ENCODE measurements at places on chromosomes 4 and X.
A peak's percentile ranks its signal among the peaks of the same experiment; 100 is the strongest.

GRCh38 chr4:154044742-154045485 is 256.0 kb upstream of the SFRP2 start:
- no peak for DNase-seq

DNA sequence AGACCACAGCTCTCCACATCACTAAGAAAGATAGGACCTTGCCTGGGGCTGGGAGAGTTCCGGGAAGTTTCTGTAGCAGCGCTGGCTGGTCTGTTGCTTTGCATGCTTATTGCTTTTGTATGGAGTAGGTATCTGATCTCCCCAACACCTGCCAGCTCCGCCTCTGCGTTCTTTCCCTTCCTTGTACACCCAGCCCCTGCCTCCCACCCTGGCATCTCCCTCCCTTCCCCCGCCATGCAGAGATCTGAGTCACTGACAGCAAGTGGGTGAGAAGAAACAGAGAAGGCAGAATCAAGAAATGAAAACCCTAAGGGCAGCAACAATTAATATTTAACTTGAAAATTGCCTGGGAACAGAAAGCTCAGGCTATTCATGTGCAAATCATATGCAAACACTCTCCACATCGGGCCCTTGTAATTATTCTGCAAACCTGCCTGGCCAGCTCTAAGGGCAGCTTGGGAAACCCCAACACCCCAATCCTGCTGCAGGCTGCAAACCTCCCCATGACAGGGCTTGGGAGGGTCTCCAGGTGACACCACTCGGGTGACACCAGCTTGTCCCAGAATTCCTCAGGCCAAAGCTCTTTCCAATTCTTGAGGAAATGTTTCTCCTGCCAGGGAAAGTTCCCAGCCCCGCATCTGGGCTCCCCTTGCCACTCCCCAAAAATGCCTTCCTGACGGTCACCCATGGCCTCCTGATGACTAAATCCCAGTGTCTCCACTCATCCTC is 257.2 kb downstream of the FBXW7 start:
- no peak for DNase-seq

GRCh38 chrX:108736509-108737479 is at the start of gene IRS4:
IRS4 (minus strand) TSS chrX:108736563.
- DNase-seq, result no peak

DNA sequence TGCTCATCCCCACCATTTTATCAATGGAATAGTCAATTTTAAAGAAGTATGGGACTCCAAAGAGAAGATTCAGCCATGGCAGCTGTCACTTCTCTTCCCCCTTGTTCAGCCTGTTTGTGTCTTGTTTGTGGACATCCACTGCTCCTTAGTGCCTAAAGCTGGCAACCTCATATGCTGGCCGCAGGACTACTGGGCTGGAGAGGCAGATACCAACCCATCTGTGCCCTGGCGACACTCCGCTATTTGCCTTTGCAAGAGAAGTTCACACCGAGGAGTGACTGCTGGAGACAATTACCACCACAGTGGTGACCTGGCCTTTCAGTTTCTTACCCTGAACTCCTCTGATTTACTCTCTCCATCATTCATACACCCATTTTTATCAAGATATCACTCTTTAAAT is 64.3 kb downstream of the NHSL2 start:
- DNase-seq, result no peak

DNA sequence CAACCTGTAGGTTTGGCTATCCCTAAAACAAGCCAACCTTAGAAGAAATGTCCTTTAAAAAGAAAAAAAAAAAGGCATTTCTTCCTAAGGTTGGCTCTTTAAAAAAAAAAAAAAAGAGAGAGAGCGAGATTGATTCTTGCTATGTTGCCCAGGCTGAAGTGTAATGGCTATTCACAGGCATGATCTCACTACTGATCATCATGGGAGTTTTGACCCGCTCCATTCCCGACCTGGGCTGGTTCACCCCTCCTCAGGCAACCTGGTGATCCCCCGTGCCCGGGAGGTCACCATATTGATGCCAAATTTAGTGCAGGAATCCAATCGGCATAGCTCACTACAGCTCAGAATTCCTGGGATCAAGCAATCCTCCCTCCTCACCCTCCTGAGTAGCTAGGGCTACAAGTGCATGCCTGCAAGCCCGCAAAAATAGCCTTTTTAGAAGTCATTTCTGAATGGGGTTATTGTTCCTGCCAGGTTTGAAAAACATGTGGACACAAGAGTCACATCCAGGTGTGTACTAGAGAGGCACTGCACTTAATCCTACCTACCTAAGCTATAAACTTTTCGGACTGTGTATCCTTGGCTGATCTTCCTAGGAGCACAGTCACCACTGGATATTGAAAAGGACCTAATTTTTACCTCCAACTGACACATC is 61.4 kb upstream of the ZCCHC13 start:
- DNase-seq, result no peak

DNA sequence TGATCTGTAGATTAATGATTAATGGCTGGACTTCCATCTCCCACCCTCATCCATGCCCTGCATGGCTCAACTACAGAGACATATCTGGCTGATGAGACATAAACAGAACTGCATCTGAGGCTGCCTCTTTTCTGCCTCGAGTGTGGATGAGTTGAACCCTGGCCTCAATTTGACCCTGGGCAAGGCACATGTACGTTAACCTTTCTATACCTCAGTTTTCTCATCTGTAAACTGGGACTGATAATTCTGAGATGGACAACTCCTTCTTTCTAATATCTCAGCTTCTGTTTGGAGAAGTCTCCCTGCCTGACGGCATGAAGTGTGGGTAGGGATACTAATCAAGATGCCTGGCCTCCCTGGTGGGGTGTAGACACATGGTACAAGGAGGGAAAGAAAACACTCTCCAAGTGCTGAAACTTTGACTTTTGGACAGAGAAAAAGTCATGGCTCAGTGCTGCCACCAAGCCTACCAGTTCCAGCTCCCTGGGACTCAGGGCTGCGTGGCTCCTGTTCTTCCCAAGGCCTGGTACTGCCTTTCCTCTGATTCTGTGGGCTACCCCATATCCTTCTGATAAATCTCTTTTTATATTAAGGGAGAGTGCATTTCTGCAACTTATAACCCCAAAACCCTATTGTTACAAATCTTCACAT is 64.4 kb downstream of the HAUS3 start:
- DNase-seq, result no peak

GRCh38 chr4:7135389-7135746 is 57.0 kb upstream of the SORCS2 start:
- no peak for DNase-seq

- no peak for DNase-seq
These were observed 1042.5 kb upstream of the PABPC4L start for GRCh38 chr4:135244056-135244455.

DNA sequence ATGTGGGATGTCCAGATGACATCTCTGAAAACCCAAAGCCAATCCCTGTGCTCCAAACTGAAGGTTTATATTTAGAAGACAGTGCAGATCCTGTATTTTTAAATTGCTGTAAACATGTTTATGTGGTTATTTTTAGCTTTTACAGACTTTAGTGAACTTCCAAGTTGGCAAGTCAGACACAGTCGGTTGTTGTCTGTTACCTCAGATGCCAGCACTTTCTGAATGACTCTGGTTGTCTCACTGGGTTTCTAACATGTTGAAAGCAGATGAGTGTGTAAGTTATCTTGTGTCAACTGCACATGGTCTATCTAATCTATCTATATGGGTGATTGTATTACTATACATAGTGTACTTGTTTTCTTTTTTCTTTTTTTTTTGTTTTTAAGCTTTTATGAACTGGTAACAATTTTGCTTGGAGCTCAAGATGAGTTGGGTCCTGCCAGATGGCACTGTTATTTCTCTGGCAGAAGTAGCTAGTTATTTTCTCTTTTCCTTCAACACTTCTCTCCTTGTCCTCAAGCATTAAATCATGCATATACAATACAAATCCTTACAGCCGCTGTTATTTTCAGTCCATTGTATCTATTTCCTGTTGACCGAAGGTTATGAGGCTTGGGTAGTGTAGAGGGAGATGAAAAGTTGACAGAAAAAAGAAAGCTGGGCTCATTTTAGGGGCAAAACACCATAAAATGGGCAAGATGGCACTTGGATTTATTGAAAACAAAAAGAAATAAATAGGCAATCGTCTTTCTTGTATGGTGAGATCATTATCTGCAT is 66.3 kb downstream of the GAB1 start:
- DNase-seq, result no peak

DNA sequence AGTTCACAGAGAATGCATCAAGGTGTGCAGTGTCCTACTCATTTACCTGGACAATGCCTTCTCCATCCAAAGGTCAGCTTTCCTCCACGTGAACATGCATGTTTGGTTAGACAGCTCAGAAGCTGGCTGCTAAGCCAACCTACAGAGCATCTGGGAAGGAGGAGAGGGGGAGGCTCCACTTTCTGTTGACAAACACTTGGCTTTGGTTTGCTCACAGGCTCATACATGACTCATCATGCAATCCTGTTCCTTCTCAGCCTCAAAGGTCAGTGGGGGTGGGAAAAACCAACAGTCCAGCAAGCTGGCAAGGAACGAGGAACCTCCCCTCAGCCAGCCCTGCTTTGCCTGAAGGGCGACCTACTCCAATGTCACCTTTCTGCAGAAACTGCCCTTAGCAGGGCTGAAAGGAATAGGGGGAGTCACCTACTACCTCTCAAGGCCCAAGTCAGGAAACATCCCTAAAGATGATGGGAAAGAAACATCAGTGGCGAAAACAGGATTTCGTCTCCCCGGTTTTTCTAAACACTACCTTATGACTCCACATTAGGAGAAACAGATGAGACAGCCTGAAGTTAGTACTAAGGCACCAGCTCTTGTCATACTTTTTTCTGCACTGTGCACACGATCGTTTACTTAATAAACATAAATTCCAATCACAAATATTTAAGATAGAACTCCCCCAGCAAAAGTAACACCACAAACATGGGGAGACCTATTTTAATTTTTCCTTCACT is 37.9 kb downstream of the RELL1 start:
- DNase-seq, result no peak

GRCh38 chr4:127155116-127155515 is 477.6 kb upstream of the INTU start:
- no peak for DNase-seq

DNA sequence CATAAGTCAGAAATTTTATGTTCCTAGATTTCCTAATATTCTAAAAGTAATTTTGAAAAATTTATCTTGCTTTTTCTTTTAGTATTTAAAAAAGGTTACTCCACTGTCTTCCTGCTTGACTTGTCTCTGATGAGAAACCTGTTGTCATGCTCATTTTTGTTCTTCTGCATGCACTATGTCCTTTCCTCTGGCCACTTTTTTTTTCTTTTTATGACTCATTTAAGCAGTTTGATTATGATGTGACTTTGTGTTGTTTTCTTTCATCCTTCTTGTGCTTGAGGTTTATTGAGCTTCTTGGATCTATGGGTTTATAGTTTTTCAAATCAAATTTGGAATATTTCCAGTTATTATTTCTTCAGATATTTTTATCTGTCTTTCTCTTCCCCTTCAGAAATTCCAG is 12.0 kb upstream of the UFSP2 start:
- DNase-seq, result no peak

DNA sequence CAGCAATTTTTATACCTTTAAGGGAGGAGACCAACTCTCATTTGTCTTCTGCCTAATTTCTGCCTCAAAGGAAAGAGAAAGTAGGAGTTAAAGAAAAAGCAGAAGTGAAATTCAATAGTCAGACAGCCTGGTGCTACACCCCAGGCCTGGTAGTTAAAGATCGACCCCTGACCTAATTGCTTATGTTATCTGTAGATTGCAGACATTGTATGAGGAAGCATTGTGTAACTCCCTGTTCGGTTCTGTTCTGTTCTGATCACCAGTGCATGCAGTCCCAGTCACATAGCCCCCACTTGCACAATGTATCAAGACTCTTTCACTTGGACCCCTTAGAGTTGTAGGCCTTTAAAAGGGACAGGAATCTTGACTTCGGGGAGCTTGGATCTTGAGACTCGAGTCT is 335.9 kb upstream of the AR start:
- DNase-seq, result no peak

- no peak for DNase-seq
These were observed 50.6 kb downstream of the NRK start for GRCh38 chrX:105872941-105873340.

DNA sequence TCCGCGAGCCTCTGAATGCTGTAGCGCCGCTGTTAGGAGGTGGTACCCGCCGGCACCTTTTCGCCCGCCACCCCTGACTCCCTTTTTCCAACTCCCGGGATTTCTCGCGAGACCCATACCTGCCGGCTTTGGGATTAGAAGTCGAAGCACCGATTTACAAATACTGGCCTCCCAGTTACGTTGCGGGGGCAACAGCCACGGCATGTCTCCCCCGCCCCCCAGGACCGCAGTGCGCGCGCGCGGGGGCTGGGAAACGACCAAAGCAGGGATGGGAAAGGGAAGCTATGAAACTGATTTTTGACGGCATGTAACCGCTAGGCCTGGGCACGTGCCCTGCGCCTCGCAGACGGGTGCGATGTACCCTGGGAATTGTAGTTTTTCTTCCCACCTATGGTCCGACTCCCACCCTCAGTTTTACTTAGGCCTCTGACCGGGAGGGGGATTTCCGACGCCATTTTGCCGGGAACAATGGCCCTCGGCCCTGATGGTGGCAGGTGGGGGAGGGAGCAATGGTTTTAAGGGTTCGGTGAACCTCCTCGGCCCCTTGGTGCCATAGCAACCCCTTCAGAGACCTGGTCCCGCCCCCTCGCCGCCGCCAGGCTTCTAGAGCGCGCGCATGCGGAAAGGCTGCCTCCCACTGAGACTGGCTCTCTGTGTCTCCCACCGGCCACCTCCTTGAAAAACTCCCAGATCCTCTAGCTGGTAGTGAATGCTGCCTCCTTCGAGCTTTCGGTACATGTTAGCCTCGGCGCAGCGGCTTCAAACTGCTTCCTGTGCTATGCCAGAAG is 772 bp upstream of the WNK3 start:
- peak; percentile 75 for DNase-seq

GRCh38 chr4:77036206-77036605 is 39.6 kb downstream of the CCNI start:
- DNase-seq, result no peak

- no peak for DNase-seq
These were observed 134.6 kb downstream of the ASMT start for GRCh38 chrX:1749499-1749898.

DNA sequence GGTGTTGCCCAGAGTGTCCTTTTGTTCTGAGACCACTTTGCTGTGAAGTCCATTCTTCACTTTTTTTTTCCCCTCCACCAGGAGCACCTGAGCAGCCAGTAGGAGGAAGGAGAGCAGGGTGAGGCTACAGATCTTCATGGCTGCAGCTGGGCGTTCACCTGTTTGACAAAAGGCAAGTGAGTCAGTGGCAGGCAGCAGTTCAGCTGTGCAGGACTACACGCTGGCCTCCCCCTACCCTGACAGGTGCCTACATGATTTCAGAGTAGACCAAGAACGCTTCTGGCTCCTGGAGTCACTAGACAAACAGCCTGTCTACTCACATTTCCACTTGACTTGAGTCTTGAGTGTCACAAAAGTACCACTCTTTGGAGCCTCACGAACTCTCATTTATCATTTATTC is 2.0 kb downstream of the FGFBP1 start:
- DNase-seq, result no peak

GRCh38 chr4:85747882-85748491 is 273.0 kb downstream of the ARHGAP24 start:
- peak; percentile 68 for DNase-seq
